ENCODE measurements at places on chromosomes 4 and X. TPM values are rescaled to one million over a fixed set of nuclear protein-coding genes. Genes with fewer than 3 reads are reported as not detected.

DNA sequence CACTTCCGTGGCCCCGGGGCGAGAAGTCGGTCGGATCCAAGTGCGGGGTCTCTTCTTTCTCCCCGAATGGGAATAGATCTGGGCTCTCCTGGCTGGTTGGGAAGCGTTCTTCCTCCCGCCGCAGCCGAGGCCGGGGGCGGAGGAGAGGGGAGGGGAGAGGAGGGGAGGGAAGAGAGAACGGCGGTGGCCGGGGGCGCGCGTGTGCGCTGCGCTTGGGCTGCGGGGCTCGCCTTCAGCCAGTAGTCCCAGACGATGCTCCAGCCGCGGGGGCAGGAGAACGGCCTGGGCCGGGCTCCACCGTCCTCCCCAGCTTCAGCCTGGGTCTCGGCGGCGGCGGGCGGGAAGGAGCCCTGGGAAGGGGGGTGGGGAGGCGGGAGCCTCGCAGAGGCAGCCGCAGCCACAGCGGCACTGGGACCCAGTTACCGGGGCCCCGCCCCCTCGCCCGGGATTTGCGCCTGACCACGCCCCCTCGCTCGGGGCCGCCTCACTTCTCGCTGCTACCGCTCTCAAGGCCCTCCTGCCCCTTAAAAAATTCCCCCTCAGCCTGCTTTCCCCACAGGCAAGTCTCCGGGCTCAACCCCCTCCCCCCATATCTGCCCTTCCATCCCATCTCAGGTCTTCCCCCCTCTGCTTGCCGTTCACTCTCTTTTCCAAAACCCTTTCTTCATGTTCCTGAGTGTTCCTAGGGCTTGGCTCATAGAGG is at the start of gene FGD1:
TSS of gene FGD1 (minus strand) at position 421 of the 703 bp plus-strand sequence. CDS start 802 bp downstream, outside the sequence.
- DNase-seq: peak; percentile 24

- DNase-seq: peak; percentile 72
Measured at GRCh38 chr4:182938205-182938645, 21.0 kb upstream of the DCTD start.

- DNase-seq: no peak
Measured at GRCh38 chrX:41689711-41690110, 938 bp downstream of the GPR34 start.

DNA sequence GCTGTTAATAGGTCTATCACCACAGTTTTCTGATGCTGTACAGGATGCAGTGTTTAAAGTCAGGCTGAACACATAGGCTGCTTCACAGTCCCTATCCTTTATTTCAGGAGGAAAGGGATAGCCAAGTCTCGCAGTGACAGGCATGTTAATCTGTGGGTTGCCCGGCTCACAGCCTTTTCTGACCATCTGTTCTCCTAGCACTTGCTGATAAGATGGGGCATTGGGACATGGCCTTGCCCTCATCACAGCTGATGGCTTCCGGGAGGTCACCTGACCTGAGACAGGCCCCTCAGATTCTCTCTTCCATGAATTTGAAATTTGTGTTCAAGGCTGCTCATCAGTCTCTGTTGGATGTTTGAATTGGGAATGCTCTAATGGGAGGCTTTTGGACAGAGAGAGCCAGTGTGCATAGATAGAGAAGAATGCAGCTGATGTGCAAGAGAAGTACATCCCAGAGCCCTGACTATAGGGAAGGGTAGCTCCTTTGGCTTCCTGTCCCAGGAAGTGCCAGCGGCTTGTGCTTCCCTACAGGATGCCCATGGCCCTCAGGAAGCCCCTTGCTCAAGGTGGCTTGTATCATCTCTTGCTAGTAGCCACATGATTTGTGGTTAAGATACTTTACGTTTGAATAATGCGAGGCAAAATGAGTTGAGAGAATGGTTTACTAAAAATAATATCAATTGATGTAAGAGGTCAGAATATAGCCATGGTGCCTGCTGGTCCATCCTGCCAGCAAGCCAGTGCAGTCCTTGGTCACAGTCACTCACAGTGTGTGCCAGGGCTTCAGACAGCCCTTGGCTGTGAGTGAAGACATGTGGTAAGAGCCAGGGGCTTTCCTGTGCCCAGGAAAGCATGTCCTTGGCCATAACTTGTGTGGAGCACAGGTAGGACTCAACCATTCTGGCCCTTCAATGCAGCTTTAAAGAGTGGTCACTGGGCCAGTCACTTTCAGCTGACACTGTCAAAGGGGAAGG is 88.6 kb downstream of the TSPAN7 start:
- DNase-seq: no peak

GRCh38 chr4:24076811-24077210 is 187.0 kb upstream of the PPARGC1A start:
- DNase-seq: no peak

- DNase-seq: no peak
Measured at GRCh38 chr4:104743215-104743653, 248.5 kb upstream of the CXXC4 start.

DNA sequence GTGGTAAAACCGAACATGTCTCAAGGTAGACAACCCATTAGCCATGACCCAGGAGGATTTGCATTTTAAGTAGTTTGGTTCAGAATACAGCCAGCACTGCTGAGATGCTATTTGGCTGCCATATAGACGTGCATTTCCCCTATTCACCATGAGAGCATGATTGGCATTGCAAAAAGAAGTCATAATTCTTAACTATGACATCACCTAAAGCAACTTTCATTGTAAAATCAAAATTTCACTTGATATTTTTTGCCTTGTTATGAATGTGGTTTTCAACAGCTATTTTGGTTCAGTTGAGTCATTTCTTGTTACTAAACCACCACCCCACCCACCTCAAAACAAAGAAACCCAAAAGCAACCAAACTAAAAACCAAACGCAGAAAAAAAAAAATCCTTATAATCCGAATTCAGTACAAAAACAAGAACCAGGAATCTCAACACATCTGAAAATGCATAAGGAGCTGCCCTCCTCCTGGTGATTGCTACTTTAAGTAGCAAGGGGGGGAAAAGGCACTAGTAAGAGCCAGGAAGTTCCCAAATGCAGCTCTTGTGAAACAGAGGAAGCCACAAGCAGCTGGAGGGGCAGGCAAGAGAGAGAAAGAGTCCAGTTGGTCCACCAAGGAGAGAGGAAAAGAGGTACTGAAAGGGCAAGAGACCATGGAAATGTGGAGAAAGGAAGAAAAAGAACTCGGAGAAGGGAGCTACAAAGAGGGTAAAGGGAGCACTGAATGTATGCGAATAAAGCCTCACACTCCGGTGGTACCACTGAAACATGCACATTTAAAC is 3.1 kb downstream of the SLITRK4 start:
- DNase-seq: no peak

- no peak for DNase-seq
Measured at GRCh38 chrX:78593701-78594100, 65.4 kb downstream of the RTL3 start.

- DNase-seq: no peak
Measured at GRCh38 chr4:8773124-8773931, 98.3 kb downstream of the HMX1 start.

DNA sequence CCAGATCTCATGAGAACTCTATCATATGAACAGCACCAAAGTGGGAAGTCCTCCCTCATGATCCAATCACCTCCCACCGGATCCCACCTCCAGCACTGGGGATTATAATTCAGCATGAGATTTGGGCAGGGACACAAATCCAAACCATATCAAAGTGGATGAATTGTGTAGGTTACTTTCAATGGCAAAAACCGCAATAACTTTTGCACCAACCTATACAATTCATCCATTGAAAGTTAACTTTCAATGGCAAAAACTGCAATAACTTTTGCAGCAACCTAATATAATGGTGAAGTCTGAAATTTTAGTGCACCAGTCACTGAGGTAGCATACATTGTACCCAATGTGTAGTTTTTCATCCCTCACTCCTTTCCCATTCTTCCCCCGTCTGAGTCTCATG is 16.6 kb downstream of the STK32B start:
- DNase-seq: no peak

Gene MTTP
- total RNA-seq: 0.58 TPM

Gene WAS
- 164 TPM for total RNA-seq

Measured in activated CD8-positive, alpha-beta T cell treated with anti-CD3 and anti-CD28 coated beads, Interleukin-2, amount 10 ng/mL, durations not matched to agents 7 days and 5 days (primary cell).